SK-N-SH treated with all-trans-retinoic acid at 6 μM for 48 hours (cell line): ENCODE measurements at places on chromosomes 2 and 18.

DNA sequence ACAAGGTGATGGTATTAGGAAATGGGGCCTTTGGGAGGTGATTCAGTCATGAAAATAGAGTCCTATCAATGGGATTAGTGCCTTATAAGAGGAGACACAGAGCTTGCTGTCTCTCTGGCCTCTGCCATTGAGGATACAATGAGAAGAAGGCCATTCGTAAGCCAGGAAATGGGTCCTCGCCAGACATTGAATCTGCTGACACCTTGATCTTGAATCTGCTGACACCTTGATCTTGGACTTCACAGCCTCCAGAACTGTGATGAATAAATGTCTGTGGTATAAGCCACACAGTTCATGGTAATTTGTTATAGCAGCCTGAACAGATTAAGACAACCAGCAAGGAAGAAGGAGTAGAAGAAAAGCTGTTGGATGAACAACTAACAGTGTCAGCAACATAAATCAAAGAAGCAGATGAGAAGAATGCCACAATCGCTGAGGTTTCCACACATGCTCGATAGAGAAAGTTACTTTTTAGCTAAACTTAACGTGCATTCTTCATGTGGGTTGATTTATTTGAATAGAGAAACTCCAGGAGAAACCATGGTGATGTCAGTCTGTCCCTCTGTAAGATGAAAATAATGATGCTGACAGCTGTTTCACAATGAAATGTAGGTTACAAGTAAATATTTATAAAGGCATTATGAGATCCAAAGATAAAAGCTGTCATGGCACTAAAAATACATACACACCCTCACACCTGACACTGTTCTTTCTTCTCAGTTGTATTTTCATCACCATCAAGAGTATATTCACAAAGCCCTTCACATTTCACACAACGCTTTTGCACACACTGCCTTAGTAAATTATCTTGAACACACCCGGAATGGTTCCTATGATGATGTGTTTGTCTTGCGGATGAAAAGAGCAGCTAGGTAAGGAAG lies 153.7 kb upstream of the NCK2 start:
- no peak for ATAC-seq

DNA sequence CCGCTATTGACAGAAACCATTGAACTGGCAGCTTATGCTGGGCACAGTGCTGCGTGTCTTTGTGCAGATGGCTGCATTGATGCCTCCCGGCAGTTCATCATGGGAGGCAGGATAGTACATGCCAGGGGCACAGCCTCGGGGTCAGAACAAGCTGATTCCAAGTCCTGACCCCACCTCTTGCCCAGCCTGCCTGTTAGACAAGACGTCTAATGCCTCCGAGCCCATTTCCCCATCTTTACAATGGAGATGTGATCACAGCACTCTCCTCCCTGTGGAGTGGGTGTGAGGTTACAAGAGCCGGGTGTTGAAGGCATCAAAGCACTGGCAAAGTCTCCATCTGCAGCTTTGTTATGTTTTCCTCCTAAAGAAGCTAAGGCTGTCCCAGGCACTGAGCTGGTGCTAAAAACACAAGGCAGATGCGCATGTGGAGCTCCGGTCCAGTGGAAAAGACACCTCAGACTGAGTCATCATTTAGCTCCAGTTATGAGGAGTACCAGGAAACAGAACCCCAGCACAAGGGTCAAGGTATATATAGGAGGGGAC lies 125.7 kb upstream of the EPAS1 start:
- peak; percentile 88 for ATAC-seq

DNA sequence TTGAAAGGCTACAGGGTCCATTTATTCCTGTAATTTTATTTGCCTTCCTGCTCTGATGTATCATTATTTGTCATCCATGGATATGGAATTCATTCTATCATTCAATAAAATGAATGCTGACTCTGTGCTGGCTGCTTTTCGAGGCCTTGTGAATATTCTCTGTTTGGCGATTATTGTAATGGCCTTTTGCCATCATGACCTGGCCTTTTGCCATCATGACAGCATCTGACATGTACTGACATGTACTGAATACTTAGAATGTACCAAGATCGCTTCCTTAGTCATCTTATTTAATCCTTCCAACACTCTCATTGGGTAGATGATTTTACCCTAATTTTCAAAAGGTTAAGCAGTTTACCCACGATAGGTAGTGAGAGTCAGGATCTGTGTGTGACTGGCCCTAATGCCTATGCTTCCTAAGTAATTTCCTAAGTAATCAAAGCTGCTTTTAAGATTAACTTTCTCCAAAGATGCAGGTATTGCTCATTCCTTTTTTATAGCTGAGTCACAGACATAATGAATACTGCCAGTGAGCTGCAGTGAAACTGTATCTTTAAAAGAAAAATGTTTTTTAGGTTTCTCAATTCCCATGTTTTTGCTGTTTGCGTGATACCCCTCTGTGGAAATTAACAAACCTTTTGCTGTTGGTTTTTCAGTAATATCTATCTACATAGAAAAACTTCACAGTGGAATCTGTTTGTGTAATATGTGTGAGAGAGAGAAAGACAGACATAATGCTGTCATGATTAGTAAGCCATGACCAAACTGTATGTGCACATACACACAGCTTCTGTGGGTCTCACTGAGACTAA lies 127.8 kb downstream of the CERS6 start:
- ATAC-seq = peak; percentile 78

- peak; percentile 76 for ATAC-seq
Observed at GRCh38 chr2:43438858-43439655, 156.8 kb downstream of the THADA start.

GRCh38 chr2:143802242-143802641 lies 673.0 kb downstream of the ARHGAP15 start:
- ATAC-seq = no peak
